ENCODE measurements at places on chromosomes 16 and 17. TPM values are rescaled to one million over a fixed set of nuclear protein-coding genes. Genes with fewer than 3 reads are reported as not detected.

GRCh38 chr16:84109598-84110335 is 7.0 kb downstream of the MBTPS1 start:
- DNase-seq, result no peak

DNA sequence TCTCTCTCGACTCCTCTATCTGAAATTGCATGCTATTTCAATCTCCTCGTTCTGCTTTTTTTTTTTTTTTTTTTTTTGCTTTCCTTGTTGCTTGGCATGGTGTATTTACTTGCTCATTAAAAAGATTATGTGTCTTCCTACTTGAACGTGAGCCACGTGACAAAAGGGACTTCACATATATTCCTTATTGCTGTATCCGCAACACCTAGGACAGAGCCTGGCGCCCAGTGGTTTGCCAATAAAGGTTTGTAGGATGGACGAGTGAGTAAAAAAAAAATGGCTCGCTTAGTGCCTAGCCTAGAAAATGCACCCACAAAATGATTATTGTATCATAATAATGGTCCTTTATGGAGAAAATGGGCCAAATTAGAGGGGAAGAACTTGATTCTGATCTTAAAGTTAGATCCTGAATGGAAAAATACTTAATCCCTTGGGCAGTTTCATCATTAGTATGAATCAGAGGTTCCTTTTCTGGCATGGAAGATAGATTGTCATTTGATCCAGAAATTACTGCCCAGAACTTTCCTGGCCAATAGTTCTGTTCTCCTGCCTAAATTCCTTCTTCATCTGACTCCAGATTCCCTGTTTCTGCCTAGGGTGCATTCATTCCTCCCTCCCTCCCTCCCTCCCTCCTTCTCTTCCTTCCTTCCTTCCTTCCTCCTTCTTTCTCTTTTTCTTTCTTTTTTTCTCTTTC is 13.6 kb upstream of the TMEM220 start:
- DNase-seq, result no peak

GRCh38 chr16:65745-66144 is 6.7 kb downstream of the RHBDF1 start:
- peak; percentile 93 for DNase-seq

DNA sequence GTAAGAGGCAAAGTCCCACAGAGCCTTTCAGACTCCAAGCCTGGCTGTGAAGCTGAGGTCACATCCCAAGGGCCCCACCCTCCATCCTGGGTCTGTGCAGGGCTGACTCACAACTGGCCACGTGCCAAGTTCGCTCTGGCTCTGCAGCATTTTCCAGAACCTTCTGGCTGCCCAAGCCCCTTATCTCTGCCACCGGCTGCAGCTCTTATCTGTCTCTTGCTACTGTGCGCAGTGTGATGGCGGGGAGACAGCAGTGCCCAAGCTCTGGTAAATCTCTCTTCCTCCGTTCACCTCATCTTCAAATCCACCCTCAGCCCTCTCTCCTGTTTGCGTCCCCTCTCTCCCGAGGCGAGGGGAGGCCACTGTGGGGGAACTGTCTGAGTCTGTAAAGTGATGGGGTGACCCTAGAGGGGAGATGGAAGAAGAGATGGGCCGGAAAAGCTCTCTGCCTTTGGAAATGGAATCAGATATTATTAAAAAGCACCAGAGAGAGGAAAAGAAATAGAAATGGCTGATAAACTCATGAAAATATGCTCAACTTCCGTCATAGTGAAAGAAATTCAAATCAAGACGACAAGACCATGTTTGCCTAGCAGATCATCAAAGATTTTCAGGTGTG is 162.7 kb upstream of the CDC42EP4 start:
- peak; percentile 79 for DNase-seq

DNA sequence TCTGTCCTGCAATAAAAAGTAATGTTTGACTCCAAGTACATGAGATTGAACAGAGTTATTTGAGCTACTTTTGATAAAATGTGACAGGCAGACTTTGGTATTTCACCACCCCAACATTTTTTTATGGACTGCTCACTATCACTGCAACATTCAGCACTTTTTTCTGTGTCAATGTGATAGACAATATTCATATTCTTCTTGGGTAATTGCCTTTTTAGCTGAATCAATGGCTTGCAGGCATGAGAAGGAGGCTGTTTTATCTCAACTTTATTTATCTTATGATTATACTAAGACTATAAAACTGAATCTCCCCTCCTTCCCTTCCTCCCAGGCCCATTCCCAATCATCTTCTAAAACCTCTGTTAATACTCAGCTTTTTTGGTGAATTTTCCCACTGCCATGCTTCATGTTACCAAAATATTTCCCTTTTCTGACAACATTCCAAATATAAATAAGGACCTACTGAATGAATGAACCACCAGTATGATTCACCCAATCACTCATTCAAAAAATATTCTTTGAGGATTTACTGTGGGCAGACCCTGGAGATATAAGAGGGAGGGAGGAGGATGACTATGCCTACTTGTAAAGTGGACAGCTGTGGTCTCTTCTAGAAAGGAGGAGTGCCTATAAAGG is 67.6 kb downstream of the CDH13 start:
- DNase-seq, result no peak

- DNase-seq, result no peak
These were observed 590 bp downstream of the TMEM219 start for GRCh38 chr16:29962344-29962994.

DNA sequence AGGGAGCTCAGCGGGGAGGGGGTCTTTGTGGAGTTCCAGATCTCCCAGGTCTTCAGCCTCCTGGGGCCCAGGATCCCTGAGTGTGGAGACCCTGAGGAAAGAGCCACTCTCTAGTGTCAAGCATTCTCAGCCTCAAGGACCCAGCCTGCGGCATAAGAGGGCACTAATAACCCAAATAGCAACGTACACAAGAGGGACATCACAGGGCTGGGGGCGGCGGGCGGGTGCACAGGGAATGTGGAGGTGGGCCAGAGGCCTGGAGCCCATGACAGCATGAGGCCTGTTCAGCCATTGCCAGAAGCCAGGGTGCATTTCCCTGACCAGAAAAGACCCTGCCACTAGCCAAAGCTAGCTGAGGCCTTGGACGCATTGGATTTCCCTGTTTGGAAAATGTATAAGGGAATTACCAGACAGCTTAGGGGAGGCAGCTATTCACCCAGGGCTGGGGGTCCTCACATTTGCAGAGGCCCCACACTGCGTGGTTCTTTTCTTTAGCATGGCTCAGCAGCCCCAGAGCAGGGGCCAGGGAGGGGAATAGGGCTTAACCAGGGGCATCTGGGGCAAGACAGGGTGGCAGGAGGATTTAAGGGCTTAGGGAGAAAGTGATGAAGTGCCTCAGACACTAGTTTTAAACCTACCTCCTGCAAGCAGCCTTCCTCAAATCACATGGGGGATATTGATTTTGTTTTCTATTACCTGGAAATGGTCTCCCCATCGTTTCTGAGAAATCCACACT is 13.5 kb upstream of the ALOX15B start:
- no peak for DNase-seq

DNA sequence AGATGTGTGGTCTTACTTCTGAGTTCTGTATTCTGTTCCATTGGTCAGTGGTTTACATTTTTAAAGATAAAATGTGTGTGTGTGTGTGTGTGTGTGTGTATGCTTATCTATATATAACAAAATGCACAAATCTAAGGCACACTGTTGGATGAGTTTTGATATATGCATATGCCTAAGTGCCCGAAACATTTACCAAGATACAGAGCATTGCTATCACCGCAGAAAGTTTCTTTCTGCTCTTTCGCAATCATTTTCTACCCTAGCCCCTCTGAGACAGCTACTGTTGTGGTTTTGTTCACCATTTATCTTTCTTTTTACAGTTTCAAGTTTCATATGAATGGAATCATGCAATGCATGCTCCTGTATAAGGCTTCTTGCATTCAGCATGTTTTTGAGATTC is 97.0 kb downstream of the MRTFB start:
- DNase-seq, result no peak

- no peak for DNase-seq
These were observed 10.0 kb upstream of the PECAM1 start for GRCh38 chr17:64400642-64401041.

GRCh38 chr17:63405741-63406261 is 40.3 kb downstream of the CYB561 start:
- no peak for DNase-seq

DNA sequence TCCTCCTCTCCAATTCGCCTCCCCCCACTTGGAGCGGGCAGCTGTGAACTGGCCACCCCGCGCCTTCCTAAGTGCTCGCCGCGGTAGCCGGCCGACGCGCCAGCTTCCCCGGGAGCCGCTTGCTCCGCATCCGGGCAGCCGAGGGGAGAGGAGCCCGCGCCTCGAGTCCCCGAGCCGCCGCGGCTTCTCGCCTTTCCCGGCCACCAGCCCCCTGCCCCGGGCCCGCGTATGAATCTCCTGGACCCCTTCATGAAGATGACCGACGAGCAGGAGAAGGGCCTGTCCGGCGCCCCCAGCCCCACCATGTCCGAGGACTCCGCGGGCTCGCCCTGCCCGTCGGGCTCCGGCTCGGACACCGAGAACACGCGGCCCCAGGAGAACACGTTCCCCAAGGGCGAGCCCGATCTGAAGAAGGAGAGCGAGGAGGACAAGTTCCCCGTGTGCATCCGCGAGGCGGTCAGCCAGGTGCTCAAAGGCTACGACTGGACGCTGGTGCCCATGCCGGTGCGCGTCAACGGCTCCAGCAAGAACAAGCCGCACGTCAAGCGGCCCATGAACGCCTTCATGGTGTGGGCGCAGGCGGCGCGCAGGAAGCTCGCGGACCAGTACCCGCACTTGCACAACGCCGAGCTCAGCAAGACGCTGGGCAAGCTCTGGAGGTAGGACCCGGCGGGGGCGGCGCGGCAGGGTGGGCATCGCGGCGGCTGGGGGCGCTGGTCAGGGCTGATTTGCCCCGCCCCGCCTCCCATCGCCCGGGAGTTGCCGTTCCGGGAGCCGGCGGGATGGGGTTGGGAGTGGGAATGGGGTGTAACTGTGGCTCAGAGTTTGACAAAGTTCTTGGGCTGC is 567 bp downstream of the SOX9 start:
- DNase-seq, result peak; percentile 71

GRCh38 chr17:80362428-80363119 is 52.4 kb upstream of the ENDOV start:
- DNase-seq, result no peak

GRCh38 chr16:3173892-3174617 is 13.9 kb upstream of the OR1F1 start:
- no peak for DNase-seq

GRCh38 chr17:74002241-74002640 is 201.2 kb upstream of the RPL38 start:
- DNase-seq, result no peak

DNA sequence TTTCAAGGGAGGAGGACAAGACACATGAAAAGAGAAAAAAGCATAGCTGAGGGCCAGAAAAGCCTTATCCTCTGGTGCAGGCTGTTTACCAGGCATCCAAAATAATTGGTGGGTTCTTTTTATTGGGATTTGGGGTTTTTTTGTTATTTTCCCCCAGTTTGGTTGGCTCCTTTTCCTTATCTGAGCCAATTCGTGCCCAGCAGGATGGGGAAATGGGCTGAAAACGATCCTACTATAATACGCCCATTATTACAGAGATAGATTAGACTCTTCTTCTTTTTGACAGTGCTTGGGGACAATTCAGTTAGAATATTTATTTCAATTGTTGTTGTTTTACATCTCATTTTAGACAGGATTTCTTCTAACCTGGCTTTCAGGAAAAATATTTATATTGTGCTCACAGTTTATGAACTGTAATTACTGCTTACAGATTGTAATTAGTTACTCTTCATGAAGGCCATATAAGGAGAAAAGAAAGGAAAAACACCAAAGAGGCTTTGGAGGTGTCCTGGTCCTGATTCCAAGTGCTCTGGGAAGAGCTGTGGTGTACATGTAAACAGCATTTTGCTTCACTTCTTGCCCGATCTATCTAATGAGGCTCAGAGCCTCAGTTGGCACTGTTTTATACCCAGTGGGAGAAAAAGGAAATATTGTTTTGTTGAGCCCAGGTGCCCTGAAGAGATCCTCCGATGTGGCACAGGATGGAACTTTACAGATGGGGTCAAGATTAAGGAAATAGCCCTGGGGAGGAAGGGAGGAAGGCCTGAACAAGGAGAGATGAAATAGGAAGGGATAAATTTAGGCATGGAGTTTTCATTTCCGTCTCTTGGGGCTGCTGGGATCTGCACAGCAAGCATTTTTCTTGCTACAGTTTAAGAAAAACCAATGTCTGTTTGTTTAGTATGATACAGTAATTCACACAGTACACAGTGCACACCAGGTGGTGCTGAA is 611 bp upstream of the ANKRD40 start:
- no peak for DNase-seq

DNA sequence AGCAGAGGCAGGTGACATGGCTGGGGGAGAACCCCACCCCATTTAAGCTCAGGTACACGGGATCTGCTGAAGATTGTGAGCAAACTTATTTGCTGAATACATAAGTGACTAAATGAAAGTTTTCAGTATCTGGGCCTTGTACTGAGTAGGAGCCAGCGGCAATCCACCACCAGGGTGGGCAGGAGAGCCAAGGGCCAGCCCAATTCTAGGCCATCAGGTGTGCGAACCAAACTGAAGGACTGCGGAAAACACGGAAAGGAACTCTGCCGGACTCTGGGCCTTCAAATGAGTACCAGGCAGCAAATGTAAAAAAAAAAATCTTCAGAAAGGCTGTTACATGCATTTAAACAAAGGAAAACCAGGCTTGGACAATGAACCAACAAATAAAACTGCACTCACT is 19.7 kb downstream of the ARHGAP17 start:
- no peak for DNase-seq

DNA sequence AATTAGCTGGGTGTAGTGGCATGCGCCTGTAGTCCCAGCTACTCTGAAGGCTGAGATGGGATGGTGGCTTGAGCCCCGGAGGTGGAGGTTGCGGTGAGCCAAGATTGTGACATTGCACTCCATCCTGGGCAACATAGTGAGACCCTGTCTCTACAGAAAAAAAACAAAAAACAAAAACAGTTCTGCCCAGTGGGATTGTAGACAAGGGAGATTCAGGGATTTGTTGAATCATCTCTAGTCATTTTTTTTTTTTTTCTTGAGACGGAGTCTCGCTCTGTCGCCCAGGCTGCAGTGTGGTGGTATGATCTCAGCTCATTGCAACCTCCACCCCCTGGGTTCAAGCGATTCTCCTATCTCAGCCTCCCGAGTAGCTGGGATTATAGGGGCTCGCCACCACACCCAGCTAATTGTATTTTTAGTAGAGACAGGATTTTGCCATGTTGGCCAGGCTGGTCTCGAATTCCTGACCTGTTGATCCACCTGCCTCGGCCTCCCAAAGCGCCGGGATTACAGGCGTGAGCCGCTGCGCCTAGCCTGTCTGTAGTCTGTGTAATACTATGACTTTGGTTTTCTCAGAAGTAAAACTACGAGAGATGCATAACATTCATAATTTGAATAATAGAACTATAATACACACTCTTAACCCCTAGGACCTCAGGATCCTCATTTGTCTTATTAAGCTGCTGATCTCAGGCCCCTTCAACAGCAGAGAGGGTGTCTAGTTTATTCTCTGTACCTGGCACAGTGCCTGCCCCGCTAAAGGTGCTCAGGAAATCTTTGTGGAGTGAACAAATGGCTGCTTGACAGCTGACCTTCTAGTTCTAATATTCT is 1.4 kb downstream of the TEN1 start:
- no peak for DNase-seq

DCAKD gene
- total RNA-seq, result 24.2 TPM

CCDC78 gene
- total RNA-seq, result 0.49 TPM

VAT1L gene
- total RNA-seq, result 20.6 TPM

CHCT1 gene
- total RNA-seq, result not detected

GLTPD2 gene
- not detected for total RNA-seq

CDH13 gene
- 173 TPM for total RNA-seq

PABPN1L gene
- not detected for total RNA-seq

CCL23 gene
- total RNA-seq, result not detected
